NCI-H2081 (cell line): ENCODE measurements at places on chromosomes 5 and 9.

DNA sequence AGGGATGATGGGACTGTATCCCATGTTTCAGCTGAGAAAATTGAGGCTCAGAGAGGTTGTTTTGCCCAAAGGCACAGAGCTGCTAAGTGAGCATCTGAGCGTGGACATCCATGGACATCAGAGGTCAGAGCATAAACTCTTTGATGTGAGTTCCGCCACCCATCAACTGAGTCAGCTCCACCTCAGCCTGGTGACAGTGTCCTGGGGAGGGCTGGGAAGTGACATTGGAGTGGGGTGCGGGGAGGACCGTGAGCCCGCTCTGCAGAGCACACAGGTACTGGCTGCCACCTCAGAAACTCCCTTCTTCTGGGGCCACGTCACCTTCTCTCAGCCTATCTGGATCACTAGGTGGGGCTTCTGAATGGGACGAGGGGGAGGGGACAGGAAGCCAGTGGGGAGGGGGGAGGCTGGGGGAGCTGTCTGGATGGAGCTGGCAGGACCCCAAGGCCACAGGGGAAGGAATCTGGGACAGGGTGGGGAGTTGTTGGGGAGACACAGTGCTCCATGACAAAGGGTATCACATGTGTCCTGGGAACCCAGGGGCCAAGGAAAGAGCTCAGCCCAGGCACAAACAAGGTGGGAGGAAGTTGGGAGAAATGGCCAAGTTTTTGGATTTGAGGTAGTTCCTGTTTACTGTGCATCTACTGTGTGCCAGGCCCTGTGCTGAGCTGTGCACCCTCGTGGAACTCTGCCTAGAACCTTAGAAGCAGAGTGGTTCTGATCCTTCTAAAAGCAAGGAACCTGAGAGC, 2.5 kb downstream of the LAMC3 start:
- no peak for DNase-seq

DNA sequence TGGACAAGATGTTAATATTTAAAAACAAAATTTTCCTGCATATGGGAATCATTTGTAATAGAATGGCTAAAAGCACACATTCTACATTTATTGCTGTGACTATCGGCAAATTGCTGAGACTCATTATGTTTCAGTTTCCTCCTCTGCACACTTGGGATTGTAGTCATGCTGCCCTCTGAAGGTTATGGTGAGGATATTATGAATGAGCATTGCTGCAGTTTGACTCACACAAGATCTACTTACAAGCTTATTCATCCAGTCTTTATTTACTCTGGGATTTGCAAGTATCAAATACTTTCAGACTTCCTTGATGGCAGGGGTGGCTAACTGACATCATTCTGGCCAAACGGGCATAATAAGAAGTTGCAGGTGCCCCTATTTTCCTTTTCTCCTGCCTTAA, 9.5 kb upstream of the NFIL3 start:
- no peak for DNase-seq

- DNase-seq, result no peak
These were observed 9.7 kb upstream of the SNX24 start for GRCh38 chr5:122835681-122836080.

GRCh38 chr5:76697670-76698069, 18.3 kb upstream of the F2R start:
- DNase-seq, result no peak

- no peak for DNase-seq
These were observed 291.9 kb upstream of the PDE4D start for GRCh38 chr5:60185231-60186099.

GRCh38 chr5:3362606-3362910, 233.1 kb upstream of the IRX1 start:
- no peak for DNase-seq

DNA sequence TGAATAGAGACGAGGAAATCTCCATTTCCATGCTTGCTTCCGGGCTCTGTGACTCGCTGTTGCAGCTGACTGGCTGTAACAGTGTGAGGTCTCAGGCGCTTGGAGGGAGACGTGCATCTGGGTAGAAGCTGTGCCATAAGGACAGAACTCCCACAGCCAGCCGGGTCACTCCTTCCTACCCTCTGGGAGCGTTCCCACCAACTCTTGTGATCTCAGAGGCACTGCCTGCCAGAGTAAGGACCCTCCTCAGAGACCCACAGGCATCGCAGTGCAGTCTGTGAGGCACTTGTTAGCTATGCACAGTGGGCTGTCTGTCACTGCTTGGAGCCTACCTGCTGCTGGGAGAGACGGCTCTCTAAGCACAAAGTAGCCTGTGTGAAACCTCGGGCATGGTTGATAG, 203.4 kb upstream of the SEMA6A start:
- no peak for DNase-seq

GRCh38 chr5:159582756-159583541, 252.7 kb upstream of the IL12B start:
- no peak for DNase-seq

GRCh38 chr5:159061834-159062474, 37.8 kb downstream of the EBF1 start:
- peak; percentile 15 for DNase-seq

- DNase-seq, result no peak
These were observed 215.1 kb upstream of the ARRDC3 start for GRCh38 chr5:91598216-91598615.

GRCh38 chr9:137174722-137175293, 3.0 kb upstream of the TMEM210 start:
- DNase-seq, result no peak

DNA sequence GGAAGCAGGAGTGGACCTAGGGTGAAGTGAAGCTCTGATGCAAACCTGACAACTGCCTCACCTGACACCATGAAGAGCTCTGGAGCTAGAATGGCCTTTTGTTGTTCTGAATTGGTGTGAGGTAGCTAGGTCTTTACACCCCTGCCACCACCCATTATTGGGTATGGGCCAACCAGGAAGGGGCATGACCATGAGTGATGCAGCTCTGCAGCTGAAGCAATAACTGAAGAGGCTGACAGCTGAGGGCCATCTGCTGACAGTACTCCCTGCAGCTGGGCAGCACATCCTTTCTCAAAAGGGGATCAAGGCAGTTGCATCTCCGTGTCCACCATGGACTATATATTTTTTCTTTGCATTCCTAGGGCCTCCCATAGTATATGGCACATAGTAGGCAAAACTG, 87.0 kb upstream of the TLE1 start:
- DNase-seq, result no peak

- no peak for DNase-seq
These were observed 58.3 kb upstream of the SHB start for GRCh38 chr9:38127271-38127839.

- no peak for DNase-seq
These were observed 299.9 kb downstream of the CSNK1G3 start for GRCh38 chr5:123811831-123812230.

- DNase-seq, result no peak
These were observed 69.1 kb downstream of the ARSB start for GRCh38 chr5:78916044-78916443.

DNA sequence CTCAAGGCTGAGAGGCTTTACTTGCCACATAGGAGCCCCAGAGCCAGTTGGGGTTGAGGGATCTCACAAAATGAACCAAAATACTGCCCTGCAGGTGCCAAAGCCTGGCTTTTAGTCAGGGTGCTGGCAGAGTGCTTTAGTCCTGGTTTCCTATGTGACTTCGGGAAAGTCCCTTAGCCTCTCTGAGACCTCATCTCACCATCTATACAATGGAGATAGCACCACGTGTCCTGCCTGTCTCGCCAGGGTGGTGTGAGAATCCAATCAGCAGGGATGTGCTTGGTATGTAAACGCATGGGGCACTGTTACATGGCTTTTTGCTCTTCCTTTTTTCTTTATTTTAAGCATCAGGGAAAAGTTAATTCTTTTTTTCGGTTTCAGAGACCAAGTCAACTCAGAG, 68.3 kb downstream of the SHB start:
- no peak for DNase-seq

DNA sequence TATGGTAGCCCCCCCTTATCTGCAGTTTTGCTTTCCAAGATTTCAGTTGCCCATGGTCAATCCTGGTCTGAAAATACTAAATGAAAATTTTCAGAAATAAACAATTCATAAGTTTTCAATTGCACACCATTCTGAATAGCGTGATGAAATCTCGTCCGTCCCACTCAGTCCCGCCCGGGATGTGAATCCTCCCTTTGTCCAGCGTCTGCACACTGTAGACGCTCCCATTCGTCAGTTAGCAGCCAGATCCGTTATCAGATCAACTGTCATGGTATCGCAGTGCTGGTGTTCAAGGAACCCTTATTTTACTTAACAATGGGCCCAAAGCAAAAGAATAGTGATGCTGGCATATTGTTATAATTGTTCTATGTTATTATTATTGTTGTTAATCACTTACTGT, 98.6 kb downstream of the TMEM215 start:
- DNase-seq, result no peak

GRCh38 chr9:101579711-101580545, 14.8 kb downstream of the PPP3R2 start:
- DNase-seq, result no peak

DNA sequence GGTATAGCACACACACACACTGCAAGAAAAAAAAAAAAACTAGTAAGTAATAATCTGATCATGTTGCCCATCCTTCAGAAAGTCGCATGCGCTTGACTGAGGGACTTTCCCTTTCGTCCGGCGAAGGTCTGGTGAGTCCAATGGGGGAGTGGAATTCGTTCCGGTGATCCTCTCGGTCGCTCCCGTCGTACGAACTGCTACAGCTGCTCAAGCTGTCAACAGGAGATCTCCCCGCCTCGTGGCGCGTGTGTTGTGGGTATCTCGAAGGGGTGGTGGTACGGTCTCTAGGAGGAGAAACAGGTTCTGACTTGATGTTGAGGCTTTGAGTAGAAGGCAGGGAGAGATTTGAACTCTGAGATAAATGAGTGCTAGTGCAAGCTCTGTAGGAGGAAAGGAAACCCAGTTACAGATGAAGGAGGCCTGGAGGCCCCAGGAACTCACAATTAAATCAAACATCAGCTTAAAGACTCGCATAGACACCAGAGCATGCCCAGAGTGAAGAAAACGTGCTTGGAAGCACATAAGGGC, 160.4 kb downstream of the MEF2C start:
- no peak for DNase-seq

- peak; percentile 66 for DNase-seq
These were observed 136.1 kb upstream of the CLINT1 start for GRCh38 chr5:157994906-157995519.

DNA sequence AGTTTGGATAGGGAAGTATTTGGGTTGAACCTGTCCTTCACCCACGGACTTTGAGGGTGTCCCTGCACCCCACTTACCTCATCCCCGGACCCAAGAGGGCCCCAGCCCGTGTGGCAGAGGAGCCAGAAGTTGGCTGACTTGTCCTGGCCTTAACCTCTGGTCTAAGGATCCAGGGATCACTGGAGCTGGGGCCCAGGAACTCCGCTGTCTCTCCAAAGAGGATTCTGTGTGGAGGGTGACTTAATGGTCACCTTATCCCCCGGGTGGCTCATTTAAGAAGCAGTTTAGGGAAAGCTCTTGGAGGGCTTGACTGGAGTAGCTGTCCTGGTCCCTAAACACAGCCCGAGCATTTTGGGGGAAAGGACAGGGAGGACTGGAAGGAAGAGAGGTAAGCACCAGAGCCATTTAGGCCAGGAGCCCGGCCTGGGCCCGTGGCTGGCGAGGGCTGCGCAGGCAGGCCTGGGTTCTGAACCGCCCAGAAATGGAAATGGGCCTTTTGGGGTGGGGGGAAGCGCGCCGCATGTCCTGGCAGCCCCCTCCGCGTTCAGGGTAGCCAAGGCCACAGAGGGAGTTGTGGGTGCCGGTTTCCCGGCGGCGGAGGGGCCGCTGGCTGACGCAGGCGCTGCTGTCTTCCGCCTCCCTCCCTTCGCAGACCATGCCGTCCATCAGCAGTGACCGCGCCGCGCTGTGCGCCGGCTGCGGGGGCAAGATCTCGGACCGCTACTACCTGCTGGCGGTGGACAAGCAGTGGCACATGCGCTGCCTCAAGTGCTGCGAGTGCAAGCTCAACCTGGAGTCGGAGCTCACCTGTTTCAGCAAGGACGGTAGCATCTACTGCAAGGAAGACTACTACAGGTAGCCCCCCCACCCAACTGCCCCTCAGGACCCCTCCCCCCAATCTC, 2.0 kb downstream of the LHX2 start:
- no peak for DNase-seq

DNA sequence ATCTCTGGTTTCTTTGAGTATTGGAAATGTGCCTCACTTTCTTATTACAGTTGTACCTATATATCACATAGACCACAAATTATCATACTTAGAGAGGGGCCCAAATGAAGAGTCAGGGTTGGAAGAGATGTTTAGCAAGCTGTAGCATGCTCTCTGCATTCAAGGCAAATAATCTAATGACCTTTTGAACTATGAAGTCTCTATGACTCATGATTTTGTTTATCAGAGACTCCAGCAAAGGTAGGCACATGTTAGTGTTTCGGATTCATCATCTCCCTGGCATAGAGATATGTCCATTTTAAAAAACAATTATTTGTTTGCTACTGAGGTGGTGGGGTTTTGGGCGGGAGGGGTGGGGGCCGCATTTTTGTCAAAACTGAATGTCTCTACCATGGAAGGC, 2000.1 kb downstream of the EFNA5 start:
- DNase-seq, result no peak

DNA sequence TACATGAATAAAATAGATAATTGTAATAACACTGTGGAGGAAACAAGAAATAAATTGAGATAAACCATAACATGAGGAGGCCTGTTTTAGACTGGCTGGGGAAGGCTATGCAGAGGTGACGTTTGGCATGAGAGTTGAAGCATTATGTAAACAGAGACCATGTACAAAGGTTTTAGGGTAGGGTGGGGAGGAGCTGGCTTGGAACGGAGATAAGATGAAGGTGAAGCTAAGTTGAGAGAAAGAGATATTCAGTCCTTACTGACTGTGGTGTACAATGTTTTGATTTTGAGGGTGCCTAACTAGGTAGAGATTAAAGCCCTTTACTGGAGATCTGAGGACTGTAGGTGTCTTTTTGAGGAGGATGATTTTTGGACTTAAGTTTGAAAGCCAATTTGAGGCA, 17.8 kb downstream of the MAN2A1 start:
- no peak for DNase-seq
